ENCODE measurements at places on chromosomes 2 and 18.

GRCh38 chr18:75057169-75057960 lies 151.6 kb downstream of the PTGR3 start:
- no peak for DNase-seq

- DNase-seq, result no peak
Observed at GRCh38 chr2:237701033-237701858, 73.9 kb downstream of the LRRFIP1 start.

DNA sequence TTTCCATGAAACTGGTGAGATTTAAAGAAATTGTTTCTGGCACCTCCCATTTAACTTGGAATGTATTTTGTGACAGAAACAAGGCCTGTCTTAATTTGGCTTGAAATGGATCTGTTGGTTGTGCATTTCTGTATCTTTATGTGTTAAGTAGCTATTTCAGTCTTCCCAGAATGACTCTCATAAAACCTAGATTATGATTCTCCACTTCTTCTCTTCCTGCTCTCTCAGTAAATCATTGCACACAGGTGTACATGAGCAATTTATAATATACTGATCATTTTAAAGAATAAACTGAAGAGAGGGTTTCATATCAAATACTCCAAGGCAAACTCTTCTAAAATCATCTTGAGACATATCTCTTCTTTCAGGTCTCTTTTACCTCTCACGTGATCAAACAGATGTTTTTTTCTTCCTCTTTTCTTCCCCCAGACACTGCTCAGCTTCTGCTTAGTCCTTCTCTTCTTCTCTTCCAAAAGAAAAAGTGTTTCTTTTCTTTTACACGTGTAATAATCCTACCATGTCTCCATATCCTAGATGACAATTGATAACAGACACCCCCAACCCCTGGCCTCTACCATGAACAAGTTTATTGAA lies 112.0 kb downstream of the PPP1R1C start:
- DNase-seq, result no peak

DNA sequence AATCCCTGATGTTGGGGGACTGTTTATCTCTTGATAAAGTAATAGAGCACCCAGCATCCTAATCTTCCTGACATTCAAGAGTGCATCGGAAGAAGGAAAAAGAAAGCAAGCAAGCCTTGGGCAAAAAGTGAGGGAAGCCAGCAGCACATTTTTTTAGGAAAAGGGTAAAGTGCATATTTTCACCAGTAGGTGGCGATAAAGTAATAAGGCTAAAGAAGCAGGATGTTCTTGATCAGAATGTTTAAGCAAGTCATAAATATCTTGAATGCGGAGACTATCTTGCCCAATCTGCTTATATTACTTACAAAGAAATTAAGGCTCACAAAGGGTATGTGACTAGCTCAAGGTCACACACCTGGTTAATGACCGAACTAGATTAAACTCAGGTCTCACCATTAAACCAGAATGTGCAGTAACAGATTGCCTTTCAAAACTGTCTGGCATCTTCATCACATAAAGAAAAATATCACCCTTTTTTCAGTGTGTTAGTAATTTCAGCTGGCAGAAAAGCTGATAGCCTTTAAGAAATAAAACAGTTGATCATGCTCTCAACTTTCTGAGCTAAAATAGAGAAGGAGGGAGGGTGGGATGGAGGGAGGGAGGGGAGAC lies 83.8 kb downstream of the VIT start:
- DNase-seq, result peak; percentile 66

DNA sequence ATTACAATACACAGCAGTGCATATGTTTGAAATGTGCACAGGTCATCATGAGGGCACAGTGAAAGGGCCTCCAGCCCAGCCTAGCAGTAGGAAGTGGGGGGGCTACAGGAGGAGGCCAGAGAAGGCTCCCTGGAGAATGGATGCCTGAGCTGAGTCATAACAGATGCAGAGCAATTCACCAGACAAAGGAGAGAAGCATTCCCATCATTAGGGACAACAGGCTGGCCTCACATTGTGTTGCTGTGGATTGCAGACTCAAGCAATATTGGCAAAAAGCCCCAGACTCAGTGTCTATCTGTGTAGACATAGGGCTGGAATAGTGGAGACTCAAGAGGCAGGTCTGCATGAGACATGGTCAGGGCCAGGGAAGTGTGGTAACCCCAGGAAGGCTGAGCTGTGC lies 329.9 kb downstream of the DLGAP1 start:
- peak; percentile 62 for DNase-seq

DNA sequence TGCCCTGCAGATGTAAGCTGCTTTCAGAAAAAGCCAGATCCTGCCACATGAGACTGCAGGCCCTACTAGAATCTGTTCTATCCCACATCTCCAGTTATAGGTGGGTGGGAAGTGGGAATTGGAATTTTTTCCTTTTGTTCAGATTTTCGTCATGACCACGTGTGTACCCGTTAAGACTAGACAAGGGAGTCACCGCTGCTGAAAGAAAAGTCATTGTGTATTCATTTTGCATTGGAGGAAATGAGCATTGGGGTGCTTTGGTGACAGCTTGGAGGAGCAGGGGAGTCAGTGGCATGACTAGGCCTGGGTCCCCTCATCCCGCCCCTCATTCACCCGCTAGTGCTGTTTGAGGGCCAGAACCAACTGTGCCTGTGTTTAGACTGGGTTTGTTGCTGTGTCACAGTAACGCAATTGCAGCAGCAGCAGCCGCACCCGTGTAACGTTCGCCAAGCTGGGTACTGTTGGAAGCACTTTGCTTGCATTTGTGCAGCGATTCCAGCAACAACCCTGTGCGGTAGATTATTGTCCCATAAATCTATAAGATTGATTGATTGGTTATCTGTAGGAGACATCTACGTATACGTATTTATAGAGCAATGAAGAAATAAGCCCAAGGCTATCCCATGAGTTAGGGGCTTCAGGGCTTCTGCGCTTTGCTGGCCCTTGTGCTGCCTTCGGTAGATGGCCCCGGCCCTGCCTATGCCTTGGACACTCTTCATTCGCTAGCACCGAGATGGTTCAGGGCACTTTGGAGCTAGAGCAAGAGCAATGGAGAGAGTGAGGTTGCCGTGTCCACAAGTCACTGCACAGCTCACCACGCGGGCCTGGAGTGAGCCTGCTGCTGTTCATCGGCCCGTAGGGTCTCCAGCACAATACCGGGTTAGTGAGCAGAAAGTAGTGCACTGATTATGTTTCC lies 194.9 kb downstream of the AGAP1 start:
- no peak for DNase-seq

DNA sequence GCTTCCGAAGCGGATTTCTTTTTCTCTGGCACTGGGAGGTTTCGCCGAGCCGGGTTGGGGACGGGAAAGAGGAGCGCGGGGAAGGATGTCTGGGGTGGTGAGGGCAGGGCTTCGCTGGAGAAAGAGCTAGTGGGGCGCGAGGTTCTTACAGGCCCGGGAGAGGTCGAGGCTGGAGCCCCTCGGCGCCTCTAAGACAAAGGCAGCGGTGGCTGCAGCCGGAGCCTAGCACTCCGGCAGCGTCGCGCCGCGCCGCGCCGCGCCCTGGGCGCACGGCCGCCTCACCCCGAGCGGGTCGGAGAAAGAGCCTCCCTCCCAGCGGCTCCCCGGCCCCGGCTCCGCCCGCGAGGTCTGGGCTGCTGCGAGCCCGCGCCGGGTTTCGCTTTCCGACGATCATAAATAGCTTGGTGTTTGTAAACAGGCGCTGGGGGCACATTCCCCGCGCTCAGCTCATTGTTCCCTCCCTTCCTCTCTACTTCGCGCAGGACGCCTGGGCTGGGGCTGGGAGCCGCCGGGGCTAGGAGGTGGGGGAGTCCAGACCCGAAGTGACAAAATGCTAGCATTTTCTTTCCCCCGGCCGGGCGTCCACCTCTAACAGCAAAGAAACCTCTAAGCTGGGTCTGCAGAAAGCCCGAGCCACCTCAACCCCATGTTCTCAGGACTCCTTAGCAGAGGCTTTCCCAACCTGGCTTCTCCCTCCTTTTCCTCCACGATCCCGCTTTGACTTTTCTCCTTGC lies 813 bp upstream of the MEIS1 start:
- peak; percentile 74 for DNase-seq

- DNase-seq, result no peak
Observed at GRCh38 chr18:37669991-37670534, 104.5 kb upstream of the CELF4 start.

- DNase-seq, result no peak
Observed at GRCh38 chr2:28394997-28395333, 2.3 kb downstream of the FOSL2 start.

GRCh38 chr2:238776003-238776760 lies 71.7 kb upstream of the TWIST2 start:
- DNase-seq, result no peak

GRCh38 chr2:37997629-37998028 lies 72.5 kb downstream of the RMDN2 start:
- DNase-seq, result no peak

GRCh38 chr2:17892770-17893534 lies 14.5 kb downstream of the KCNS3 start:
- DNase-seq, result no peak

GRCh38 chr2:205477016-205477705 lies 205.1 kb upstream of the NRP2 start:
- DNase-seq, result peak; percentile 18

- DNase-seq, result no peak
Observed at GRCh38 chr18:26453386-26453901, 94.9 kb downstream of the KCTD1 start.

GRCh38 chr18:55317864-55318263 lies 270.1 kb downstream of the TCF4 start:
- no peak for DNase-seq

- peak; percentile 66 for DNase-seq
Observed at GRCh38 chr18:25164848-25165811, 186.8 kb downstream of the ZNF521 start.

DNA sequence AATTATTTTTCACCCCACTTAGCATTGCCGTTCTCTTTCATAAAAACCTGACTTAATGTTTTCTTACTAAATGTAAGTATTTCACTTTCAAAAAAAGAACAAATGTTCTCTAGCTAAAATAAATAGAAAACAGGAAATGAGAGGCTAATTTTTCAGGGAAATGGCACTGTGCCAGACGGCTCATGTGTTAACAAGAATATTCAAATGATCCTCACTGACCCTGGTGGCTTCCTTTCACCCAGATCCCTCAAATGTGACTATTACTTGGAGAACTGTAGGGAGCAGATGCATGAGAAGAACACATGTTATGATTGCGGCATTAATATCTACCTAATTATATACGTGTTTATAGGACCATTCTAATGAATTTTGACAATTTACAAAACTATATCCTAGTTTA lies 827.7 kb downstream of the SOCS6 start:
- DNase-seq, result no peak

DNA sequence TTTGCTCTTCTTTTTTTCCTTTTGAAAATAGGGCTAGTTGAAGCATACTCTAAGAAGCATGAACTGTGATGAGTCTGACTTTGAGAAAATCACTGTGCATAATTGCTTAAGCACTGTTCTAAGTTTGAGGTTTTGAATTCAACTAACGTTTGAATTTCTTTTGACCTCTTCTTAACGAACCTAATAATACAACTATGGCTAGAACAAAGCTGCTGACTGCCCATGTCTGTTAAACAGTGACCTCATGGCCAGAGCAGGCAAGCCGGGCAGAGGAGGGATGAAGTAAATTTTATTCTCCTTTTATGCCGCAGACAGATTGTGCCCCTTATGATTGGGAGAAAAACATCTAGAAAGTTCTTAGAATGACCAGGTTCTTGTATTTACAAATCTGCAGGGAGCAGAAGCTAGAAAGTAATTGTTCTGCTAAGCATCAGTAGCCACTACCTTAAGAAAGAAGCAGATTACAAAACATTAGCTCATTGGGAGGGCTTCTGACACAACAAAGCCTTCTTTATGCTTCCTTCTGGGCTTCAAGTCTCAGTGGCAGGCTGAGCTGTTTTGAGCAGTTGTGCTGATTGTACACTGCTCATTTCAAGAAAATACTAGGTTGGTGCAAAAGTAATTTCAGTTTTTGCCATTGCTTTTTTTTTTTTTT lies 97.8 kb upstream of the RASGRP3 start:
- DNase-seq, result peak; percentile 48

DNA sequence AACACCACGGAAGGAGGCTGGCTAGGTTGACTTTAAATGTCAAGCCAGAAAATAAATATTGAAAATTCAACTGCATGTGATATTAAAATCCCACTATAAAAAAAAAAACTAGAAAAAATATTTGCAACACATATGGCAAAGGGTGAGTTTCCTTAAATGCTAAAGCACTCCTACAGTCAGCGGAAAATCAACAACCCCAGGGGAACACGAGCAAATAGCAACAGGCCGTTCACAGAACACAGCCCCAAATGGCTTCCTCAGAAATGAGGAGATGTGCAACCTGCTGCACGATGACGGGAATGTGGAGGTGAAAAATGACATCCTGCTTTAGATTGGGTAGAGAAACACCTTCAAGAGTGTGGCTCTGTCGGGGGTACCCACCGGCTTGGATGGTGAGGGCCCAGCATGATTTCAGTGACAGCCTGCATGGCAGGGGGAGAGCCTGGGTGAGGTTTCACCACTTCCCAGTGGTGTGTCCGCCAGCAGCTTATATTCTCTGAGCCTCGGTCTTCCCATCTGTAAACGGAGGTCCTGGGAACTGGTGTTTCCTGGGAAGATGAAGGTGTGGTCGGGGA lies 157.9 kb upstream of the GLI2 start:
- DNase-seq, result no peak

DNA sequence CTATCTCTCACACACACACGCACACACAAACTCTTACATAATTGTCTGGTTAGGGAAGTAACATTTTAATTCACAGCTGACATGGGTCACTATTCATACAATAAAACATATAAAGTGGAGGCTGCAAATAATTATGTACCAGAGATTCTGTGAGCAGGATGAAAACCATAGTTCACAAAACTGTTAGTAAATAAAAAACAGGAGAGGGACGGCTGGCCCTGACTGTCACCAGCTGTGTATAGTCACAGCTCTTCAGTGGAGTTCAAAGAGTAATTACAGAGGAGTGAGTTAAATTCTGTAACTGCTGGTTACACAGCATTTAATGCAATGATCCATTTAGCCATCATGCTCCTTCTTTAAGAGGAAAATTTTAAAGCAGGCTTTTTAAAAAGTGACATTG lies 76.9 kb downstream of the NRXN1 start:
- no peak for DNase-seq

GRCh38 chr2:185802926-185803325 lies 64.3 kb downstream of the FSIP2 start:
- no peak for DNase-seq

DNA sequence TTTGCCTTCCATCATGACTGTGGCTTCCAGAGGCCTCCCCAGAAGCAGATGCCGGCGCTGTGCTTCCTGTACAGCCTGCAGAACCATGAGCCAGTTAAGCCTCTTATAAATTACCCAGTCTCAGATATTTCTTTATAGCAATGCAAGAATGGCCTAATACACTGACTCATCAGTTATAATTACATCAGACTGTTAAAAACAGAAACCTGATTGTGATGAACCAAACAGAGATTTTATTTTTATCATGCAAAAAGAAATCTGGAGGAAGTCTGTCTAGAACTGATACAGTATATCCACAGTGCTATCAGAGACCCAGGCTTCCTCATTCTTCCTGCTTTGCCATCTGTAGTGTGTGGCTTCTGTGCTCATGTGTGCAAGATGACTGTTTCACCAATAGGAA lies 93.4 kb upstream of the MEX3C start:
- DNase-seq, result no peak

DNA sequence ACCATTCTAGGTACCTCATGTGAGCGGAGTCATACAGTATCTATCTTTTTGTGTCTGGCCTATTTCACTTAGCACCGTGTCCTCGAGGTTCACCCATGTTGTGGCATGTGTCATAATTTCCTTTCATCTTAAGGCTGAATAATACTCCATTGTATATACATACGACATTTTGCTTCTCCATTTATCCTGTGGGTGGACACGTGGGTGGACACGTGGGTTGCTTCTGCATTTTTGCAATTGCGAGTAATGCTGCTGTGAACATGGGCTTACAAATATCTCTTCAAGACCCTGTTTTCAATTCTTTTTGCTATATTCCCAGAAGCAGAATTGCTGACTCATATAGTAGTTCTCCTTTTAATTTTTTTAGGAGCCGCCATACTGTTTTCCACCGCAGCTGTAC lies 243.6 kb upstream of the EPAS1 start:
- DNase-seq, result no peak
